Femur (tissue), 1 donor: ENCODE measurements at places on chromosomes 16 and 17.

- no peak for DNase-seq
These were observed 20.8 kb downstream of the SRP68 start for GRCh38 chr17:76051561-76051960.

- DNase-seq = no peak
These were observed 1.6 kb upstream of the FOXJ1 start for GRCh38 chr17:76142585-76143041.

GRCh38 chr16:64304951-64305350 lies 816.9 kb downstream of the CDH11 start:
- no peak for DNase-seq

GRCh38 chr16:81560979-81561657 lies 116.5 kb downstream of the CMIP start:
- no peak for DNase-seq

DNA sequence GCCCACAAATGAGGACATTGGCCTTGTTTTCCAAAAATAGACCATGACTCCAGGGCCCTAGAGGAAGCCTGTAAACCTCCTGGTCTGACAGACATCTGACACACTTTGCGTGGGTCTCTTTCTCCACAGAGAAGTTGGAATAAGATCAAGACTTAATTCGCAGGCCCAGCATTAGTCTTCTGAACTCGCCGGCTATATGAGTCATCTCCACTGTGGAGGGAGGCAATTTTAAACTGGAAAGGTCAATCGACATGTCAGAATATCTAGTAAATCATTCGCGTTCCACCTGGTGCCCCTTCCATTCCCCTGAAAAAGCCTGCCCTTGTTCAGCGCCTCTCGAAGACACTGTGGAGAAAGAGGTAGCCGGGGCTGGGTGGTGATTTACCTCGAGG lies 140.1 kb downstream of the CLEC16A start:
- DNase-seq = no peak

DNA sequence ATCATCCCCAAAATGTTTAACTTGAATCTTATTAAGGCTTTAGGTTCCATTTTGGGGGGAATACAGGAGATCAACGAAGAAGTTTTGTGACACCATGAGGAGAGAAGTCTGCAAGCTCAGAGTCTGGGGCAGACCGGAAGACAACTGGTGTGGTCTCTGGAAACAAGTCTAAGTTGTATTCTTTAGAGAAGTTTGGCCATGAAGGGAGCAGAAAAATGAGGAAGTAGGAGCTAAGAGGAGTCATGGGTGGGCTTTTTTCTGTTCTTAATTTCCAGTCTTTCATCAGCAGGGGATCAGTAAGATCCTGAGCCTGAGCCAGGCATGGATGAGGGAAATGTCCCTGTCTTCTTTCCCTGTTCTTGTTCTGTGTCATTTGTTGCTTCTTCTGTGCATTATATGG lies 35.8 kb upstream of the NF1 start:
- no peak for DNase-seq

DNA sequence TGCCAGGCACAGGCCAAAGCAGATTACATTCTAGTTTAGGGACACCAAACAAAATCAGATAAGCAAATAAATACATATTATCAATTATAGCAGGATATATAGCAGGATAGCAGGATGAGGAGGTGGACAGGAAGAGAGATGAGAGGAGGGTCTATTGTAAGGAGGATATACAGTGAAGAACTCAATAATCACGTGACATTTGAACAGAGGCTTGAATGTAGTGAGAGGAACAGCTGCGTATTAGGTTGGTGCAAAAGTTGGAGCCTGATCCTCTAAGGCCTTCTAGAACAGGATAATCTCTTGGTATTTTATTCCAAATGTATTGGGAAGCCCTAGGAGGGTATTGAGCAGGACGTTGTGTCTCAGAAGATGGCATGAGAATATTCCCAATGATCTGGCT lies 136.7 kb downstream of the CYLD start:
- no peak for DNase-seq

DNA sequence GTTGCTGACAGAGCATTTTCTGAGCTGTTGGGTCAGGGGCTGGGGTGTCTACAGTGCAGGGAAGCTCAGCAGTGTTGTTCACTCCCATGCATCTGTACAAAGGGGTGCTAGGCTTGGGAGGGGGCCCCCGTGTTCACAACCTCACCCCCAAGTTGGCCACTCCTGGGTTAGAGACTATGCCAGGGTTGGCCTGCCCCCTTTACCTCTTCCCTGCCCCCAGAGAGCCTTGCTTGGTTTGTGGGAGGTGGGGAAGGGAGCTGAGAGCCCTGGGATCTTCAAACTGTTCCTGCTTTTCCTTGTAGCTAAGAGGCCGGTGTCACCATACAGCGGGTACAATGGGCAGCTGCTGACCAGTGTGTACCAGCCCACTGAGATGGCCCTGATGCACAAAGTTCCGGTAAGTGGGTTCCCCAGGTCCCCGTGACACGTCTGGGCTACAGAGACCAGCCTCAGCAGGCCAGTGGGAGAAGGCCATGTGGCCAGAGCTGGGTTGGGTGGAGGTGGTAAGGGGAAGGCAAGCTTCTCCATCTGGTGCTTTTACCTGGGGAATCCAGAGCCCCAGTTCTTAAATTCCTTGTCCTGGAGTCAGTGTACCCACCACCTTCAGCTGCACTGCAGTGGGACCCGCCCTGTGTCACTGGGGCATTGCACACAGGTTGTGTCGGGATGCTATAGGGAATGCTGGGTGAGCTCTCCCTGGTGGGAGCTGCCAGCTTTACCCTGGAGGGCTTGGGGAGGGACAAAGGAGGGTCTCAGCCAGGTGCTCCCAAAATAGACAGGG lies 11.8 kb downstream of the GPRC5C start:
- no peak for DNase-seq

DNA sequence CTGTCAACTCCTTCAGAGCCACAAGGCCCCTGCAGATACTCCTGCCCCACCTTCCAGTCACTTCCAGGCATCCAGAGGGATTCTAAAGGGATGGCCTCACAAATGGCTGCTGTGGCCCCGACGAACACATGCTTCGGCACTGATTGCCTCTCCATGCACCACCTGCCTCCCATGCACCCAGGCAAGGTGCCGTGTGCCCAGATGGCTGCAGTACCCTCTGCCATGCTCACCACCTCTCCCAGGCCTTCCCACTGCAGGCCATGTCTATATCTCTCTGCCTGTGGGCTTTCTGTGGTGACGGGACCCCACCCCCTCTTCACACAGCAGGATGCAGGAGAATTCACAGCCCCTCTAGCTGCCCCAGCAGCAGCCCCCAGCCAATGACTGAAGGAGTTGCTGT lies 27.9 kb upstream of the LYRM9 start:
- DNase-seq = no peak

DNA sequence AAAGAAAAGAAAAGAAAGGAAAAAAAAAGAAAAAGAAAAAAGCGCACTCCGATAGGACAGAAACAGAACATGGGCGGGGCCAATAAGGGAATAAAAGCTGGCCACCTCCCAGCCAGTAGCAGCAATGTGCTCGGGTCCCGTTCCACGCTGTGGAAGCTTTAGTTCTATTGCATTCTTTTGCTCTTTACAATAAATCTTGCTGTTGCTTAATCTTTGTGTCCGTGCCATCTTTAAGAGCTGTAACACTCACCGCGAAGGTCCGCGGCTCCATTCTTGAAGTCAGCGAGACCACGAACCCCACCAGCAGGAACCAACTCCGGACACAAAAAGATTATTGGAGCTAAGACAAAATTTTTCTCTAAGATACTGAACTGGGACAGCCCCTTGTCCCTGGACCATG lies 3.1 kb upstream of the ARL5C start:
- DNase-seq = no peak

DNA sequence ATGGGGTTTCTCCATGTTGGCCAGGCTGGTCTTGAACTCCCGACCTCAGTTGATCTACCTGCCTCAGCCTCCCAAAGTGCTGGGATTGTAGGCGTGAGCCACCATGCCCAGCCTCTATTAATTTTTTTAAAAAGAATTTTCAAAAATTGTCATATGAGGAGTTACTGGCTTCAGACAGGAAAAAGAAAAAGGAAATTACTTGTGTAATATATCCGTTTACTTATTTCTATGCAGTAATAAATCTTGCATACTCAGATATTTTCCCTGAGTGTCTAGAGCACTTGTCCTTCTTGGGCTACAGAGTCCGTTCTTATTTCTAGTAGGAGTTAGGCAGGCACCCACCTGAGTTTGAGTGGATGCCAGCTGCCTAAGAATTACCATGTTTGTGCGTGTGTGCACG lies 85.8 kb downstream of the VMP1 start:
- no peak for DNase-seq

DNA sequence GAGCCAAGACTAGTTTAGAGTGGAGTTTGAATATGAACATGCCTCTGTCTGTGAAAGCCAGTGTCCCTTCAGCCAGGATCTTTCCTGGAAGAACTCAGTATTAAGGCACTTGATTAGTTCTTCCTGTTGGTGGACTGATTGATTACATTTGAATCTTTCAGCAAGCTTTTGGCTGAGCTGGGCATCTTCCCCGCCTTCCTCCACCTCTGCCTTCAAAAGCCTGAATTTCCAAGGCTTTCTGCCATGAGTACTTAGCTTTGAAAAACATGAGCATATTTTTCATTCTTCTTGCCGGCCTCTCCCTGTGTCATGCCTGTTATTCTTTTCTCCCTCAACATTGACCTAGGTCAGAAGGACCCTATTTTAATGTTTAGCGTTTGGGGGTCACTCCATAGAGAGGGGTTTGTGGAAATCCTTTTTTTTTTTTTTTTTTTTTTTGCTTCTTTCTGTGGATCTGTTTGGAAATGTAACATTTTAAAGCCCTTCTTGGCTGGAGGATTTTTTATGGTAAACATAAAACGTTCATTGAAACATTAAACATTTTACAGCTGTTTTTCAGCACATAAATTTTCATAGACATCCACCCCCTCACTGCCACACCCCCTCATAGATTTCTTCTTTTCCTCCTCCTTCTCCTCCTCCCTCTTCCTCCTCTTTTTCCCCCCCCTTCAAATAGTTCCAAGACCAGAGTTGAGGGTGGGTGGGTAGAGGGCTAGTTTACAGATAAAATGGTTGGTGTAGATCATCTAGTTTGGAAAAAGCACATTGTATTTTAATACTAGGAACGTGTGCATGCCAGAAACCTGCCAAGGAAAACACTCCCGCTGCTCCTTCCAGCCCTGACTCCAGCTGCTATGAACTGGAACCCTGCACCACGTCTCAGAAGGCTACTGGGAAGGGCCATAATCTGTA lies 645.9 kb downstream of the WWOX start:
- peak; percentile 70 for DNase-seq

- DNase-seq = no peak
These were observed 264.2 kb downstream of the MRTFB start for GRCh38 chr16:14335297-14335696.

DNA sequence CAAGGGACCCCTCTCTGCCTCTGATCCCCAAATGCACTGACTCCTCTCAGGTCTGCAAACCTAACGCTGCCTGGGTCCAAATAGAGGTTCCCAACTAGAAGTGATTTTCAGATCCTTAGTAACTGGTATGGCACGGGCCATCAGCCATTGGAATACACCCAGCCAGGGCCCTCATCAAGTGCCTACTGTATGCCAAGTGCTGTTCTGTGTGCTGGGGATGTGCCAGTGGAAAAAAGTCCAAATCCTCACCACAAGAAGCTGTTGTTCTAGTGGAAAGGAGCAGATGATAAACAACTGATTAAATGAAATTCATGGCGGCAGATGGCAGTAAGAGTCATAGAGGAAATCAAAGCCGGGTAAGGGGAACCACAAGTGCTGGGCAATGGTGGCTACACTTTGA lies 57.2 kb upstream of the MED9 start:
- DNase-seq = no peak

DNA sequence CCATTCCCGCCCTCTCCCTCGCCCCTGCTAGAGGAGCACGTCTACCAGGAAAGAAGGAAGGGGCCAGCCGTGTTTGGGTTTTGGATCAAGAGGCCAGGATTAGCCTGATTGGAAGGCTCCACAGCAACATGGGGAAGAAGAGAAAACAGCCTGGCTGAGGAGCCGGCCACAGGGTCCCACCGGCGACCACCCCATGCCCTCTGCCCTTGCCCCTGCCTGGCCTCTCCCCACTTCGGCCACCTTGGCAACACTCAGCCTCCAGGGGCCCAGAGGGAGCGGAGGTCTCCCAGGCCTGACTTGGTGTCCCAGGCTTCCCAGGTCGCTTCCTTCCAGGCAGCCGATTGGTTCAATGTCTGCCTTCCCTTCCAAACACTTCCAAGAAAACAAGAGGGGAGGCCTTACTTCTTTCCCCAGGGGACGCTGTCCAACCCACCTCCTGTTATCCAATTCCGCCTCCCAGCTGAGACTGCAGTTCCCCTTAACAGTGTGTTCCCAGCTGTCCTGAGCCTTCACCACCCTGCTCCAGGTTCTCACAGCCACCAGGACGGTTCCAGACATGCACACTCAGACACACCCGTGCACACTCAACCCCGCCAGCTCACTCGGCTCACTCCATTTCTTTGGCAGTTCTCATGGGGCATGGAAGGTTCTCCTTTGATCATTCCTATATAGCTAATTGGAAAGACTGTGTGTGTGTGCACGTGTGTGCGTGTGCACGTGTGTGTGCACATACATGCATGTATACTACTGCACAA lies 65.4 kb downstream of the RBFOX3 start:
- no peak for DNase-seq

- no peak for DNase-seq
These were observed 7.5 kb downstream of the SRSF1 start for GRCh38 chr17:57999496-58000017.

DNA sequence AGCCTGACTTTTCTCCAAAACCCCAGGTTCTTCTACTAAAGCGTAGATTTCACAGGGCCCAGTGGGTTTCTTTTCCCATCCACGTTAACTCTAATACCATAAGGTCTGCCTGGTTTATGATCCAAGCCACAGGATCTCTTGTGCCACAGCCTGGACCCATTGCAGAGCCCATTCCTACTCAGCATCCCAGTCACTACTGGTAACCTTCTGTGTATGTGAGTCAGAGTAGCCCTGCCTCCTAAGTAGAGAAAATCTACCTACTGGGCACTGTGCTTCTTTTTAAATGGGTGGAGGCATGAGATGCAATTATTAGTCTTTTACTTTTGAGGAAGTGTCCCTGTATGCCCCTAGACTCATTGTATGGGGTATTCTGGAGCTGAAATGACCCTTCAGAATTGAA lies 13.5 kb downstream of the CCL11 start:
- no peak for DNase-seq

DNA sequence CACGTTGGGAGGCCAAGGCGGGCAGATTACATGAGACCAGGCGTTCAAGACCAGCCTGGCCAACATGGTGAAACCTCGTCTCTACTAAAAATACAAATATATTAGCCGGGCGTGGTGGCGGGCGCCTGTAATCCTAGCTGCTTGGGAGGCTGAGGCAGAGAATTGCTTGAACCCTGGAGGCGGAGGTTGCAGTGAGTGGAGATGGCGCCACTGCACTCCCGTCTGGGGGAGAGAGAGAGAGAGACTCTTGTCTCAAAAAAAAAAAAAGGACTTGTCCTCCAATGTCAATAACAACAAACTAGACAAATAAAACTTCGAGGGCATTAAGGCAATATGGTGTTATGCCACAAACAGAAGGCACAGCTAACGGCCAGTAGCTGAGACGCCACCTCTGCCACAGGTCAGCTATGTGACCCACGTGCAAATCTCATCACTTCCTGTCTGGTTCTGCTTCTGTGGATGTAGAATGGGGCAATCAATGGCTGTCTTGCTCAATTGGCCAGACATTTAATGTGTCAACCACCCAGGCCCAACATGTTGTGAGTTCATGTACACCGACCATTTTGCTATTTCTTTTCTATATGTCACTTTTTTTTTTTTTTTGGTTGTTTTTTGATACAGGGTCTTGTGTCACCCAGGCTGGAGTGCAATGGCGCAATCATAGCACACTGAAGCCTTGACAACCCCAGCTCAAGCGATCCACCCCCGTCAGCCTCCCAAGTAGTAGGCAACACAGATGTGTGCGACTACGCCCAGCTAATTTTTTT lies 834 bp upstream of the TXNDC11 start:
- peak; percentile 67 for DNase-seq

- DNase-seq = no peak
These were observed 68.7 kb downstream of the TBX4 start for GRCh38 chr17:61520897-61521296.
